ENCODE measurements at places on chromosomes 1 and 21.
A peak's percentile ranks its signal among the peaks of the same experiment; 100 is the strongest.

GRCh38 chr1:178438432-178438831 lies 58.3 kb downstream of the CLEC20A start:
- DNase-seq, result no peak

DNA sequence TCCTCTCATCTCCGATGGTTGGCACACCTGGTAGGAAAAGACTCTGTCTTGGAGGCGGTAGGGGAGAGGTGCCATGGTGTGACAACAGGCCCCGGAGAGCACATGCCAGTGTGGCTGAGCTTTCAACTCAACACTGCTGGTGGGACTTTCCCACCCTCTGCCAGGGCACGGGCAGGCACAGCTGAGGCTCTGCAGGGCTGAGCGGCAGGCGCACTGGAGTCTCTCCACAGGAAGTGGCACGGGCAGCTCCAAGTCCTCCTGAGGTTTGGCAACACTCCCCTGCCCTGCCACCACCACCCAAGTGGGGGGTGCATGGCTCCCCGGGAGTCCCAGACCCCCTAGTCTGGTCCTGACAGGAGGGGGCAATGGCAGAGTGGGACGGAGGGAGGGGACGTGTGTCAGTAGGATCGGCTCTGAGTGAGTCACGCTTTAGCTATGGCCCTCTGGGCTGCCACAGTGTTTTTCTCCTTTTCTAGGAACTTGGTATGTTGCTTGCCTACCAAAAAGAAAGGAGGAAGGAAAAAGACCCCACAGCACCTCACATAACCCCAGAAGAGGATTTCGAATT lies 27.3 kb upstream of the EVA1B start:
- DNase-seq, result peak; percentile 64

DNA sequence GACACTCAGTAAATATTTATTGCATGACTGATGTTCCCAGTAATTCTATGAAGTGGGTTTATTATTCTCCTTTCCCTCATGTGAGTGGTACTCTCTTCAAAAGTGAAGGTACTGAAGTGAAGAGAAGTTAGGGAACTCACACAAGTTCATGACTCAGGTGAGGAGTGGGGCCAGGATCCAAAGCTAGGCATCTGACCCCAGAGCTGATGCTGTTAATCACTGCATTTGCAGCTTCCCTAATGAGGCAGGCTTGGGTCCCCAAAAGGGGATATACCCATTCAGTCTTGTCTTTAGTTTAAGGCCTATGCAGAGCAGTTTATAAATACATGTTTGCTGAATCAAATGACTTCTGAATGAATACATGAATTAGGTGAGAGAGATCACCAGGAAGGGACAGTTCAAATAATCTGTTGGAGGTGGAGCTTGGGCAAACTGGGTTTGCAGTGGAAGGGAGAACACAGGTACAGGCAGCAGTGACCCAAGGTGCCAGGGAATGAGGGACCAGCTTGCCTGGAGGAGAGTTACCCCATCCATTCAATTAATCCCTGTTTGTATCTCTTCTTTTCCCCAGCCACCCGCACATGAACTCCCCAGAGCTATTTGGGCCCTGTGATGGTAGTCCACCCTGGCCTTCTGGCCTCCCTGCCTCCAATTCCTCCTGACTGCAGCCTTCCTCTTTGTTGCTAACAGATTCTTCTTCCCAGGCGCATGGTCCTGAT lies 2.0 kb downstream of the CD58 start:
- no peak for DNase-seq

GRCh38 chr1:115807723-115808122 lies 33.2 kb downstream of the NHLH2 start:
- DNase-seq, result no peak

DNA sequence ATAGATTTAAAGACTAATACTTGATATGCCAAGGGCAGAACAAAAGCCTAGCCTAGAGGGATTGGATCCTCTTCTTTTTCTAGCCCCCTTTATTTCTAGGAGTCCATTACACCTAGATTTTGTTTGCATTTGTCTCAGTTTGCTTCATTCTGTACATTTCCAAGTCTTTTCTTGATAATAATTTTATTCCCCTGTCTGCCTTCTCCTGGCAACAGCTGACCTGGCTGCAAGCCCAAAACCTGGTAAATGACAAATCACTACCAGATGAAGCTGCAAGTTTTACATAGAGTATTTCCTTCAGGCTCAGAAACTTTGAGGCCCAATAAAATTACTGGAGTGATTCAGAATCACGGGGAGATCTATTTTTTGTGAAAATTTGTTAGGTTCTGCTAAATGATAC lies 36.5 kb upstream of the LHX8 start:
- no peak for DNase-seq

- no peak for DNase-seq
These were observed 32.5 kb downstream of the OR6Y1 start for GRCh38 chr1:158521666-158522058.

DNA sequence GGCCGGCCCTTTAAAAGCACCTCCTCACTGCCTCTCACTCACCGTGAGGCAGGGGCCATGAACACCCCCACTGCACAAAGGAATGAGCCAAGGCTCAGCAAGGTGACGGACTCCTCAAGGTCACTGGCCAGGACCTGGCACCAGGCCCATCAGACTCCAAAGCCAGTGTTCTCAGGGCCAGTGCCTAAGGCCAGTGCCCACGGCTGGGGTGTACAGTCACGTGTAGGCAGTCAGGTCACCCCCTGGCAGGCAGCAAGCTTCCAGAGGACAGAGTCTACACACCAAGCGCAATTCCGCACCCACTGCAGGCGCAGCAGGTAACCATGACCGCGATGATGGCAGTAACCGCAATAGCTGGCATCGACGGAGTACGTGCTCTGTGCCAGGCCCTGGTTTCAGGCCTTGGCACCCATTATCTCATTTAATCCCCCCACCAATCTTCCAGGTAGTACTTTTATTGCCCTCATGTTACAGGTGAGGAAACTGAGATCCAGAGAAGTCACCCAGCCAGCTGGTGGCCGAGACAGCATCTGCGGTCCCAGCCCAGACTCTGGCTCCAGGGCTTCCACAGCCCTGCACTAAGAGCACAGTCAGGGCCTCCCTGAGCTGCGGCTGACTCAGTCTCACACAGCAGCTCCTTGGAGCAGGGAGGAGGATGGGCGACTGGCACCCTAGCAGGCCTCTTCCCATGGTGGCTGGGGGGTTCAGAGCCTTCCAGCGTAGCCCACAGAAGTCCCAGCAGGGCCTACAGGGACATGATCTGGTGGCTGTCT lies 27.0 kb downstream of the RAP1GAP start:
- DNase-seq, result no peak

DNA sequence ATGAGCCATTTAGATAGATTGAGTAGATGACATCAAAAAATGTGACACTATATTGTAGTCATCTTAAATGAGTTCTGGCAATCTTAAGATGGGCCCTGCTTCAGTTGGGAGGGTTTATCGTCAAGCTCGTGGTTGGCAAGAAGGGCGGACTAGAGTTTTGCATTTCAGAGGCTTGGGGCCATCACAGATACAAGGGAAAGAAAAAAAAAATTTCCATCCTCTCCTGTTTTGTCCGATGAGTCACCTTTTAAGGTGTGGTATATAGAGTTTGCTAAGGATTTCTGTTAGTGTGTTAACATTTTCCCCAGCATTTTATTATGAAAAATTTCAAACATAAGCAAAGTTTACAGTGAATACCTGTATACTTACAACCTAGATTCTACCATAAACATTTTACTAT lies 31.8 kb upstream of the KCNQ4 start:
- no peak for DNase-seq

DNA sequence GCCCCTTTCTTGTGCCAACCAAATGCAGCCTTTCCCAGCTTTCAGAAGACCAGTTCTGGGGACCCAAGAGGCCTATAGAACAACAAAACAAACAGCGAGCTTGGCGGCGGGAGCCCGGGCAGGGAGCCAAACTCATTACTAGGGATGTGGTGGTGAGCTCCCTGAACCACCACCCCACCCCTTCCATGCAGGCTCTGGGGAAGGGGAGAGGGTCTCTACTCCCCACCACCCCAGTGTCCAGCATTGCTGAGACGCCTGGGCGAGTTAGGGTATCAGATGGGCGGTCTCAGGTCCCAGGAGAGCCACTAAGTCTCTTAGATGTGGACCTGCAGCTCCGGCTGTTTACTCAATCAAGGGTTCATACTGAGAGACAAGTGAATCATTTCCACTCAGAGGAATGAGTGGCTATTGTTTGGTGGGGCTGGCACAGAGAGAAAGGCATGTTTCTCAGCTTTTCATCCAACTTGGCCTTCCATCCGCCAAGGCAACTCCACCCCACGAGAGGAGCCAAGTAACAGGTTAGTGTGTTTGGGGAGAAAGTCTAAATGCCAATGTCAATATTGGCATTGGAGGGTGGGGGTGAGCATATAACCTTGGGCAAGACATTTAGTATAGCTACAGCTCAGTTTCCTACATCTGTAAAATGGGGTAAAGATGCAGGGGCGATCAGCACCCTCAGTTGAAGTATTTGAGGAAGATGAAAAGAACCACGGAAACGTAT lies 40.9 kb downstream of the PLXNA2 start:
- no peak for DNase-seq

DNA sequence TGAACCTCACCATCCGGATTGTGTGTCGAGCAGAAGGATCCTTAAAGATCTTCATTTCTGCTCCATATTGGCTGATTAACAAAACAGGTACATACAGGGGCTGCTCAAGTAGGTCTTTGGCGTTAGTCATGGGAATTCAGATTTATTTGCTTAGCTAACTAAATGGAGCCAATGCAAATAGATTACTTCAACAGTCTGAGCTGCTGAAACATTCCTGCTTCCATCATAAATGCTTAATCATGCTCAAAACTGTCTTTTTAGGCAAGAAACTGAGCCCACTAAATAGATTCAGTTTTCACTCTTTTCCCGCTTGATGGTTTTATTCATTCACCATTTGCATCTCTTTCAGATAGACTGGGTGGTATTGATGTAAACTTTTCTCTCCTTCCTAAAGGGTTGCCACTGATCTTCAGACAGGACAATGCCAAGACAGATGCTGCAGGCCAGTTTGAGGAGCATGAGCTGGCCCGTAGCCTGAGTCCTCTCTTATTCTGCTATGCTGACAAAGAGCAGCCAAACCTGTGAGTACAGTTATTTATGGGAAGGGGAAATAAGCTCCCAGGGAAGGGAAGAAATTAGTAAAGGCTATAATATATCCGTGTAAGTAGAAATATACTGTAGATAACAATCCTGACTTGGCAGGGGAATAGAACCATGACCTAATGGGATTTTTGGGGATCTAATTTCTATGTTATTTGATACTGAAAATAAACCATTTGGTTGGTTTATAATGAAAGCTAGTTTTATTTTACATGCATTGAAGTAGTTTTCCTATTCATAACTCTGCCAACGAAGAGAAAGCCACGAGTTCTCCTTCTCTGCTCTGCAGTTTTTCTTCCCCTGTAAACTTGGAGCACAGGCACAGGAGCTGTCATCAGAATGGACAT lies 126.4 kb downstream of the VPS13D start:
- DNase-seq, result no peak
